Omental fat pad (tissue), 4 donors: ENCODE measurements at places on chromosomes 6 and 20.

DNA sequence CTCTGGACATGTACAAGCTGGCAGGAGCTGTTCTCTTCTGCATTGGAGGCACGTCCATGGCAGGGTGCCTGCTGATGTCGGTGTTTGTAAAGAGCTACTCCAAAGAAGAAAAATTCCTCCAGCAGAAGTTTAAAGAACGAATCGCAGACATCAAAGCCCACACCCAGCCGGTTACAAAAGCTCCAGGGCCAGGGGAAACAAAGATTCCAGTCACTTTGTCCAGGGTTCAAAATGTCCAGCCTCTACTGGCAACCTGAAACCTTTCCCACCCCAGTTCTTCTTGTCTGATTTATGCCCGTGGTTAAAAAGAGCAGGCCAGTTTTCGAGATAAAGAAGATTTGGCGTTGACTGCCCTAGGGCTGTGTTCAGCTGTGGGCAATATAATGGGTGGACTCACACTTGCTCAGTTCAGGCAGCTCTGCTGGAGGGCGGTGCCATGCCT, 19.7 kb downstream of the NRSN1 start:
- DNase-seq: no peak

DNA sequence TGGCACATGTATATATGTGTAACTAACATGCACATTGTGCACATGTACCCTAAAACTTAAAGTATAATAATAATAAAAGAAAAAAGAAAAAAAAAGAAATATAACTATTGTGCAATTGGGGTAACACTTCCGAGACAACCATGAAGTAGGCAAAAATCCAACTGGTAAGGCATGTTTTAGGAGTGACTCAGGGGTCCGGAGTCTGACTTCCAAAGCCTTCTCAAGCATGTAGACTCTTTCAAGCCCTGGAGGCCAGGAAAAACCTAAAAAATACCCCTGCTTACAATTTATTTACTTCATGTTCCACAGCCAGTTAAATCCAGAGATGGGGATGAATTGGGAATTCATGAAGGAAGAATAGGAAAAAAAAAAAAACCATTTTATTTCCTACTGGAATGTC, 161.3 kb upstream of the PHACTR1 start:
- no peak for DNase-seq

DNA sequence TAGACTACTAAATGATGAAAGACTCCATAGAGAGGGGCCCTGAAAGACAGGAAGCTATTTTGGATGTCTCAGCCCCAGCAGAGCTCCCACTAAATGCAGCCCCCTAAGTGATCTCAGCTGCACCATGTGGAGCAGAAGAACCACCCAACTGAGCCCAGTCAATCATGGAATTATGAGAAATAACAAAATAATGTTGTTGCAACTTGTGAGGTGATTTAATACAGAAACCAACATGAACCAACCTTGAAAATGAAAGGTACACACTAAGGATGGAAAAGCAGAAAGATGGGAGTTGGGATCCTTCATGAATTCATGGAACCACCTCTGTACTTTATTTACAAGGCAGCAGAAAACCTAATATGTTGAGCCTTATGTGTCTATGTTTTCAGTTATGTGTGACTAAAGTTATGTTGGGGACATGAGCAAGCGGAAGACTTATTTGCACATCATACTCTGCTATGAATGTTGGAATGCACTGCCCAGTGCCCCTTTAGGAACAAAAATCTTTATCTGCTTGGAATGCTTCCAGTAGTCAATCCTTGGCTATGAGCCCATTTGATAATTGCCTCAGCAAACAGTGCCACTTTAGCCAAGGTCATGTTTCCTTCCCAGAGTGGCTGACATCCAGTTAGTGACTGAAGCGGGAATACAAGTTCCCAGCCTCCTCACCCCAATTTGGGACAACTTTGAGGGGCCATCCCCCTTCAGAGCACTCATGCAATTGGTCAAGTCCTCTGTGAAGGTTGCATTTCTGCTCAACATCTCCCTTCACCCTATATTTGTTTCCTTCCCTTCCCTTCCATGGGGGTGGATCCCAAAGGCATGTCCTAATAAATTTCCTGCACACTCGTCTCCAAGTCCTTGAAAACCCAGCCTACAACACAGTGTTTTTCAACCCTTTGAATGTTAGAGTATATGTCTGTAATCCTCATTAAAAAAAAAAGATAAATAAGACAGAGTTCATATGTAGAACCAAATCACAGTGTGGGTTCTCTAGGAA, 18.4 kb downstream of the TP53RK start:
- no peak for DNase-seq

DNA sequence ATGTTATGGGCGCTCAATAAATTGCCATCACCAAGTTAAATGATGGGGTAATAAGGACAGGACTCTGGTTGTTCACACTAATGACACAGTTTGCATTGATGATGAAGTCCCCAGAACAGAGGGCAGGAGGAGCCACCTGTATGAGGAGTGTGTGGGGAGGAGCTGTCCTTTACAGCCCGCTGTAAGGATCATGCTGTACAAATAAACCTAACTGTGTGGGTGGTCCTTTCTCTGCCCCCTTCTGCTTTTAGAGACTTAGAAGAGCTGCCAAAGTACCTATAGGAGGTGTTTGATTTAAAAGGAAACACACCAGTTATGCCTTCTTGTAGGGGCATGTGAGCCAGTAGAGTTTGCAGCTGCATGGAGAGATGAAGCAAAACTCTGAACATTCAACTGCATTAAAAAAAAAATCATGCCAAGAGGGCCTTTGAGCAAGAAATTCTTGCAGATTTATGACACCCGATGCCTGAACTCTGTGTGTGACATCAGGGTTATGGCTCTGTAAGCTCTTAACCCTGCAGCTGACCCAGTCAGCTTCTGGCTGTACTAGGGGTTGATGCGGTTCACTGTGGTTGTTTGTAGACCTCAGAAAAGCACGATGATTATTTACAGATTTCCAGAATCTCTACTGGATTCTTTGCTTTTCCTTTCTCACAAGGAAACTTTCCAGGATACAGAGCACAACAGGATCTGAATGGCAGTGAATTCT, 67.4 kb downstream of the UST start:
- no peak for DNase-seq

DNA sequence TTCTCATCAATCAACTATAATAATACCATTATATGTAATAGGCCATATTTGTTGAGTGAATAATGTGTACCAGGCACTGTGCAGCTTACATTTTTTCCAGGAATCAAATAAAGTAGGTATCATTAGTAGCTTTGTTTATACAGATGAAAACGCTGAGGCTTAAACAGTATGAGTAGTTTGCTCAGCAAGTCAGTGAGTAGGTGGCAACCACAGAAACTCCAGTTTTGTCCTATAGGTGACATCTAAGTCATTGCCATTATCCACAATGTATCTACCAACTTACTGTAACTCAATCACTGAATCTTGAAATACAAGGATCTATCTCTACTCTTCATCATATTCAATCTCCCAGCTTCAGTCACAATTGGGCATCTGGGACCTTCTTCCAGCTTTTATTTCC, 29.8 kb upstream of the TPBG start:
- no peak for DNase-seq
